ENCODE measurements at places on chromosomes 12 and 14. TPM values are rescaled to one million over a fixed set of nuclear protein-coding genes. Genes with fewer than 3 reads are reported as not detected.

- DNase-seq: no peak
Measured at GRCh38 chr12:2344885-2345284, 292.1 kb downstream of the CACNA1C start.

- no peak for DNase-seq
Measured at GRCh38 chr14:32593290-32593942, 264.3 kb downstream of the AKAP6 start.

DNA sequence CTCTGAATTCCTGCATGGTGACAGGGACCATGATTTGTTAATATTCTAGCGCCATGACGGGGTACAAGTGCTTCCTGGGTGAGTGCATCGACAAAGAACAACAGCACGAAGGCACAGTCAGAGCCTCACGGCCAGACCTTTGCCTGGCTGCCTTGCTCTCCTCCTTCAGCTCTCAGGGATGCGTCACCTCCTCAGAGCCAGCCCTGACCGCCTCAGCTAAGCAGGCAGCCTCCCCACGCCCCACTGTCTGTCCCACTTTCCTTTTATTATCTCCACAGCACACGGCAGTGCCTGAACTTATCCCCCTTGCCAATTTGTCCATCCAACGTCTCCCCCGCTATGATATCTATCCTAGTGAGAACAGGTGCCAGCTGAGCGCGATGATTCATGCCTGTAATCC lies 16.5 kb upstream of the FZD10 start:
- no peak for DNase-seq

Gene NR1H4
- total RNA-seq: not detected

DNA sequence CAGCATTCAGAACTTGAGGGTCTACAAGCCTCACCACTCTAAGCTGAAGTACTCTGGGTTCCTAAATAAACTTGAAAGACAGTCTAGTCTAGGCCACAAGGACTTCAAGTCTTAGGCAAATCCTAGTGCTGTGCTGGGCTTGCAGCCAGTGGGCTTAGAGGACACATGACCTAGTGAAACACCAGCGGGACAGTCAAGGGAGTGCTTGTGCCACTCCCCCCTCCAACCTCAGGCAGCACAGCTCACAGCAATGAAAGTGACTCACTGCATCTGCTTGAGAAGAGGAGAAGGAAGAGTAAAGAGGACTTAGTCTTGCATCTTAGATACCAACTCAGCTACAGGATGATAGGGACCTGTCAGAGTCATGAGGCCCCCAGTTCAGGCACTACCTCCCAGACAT lies 438.1 kb downstream of the IPO8 start:
- DNase-seq: no peak

DNA sequence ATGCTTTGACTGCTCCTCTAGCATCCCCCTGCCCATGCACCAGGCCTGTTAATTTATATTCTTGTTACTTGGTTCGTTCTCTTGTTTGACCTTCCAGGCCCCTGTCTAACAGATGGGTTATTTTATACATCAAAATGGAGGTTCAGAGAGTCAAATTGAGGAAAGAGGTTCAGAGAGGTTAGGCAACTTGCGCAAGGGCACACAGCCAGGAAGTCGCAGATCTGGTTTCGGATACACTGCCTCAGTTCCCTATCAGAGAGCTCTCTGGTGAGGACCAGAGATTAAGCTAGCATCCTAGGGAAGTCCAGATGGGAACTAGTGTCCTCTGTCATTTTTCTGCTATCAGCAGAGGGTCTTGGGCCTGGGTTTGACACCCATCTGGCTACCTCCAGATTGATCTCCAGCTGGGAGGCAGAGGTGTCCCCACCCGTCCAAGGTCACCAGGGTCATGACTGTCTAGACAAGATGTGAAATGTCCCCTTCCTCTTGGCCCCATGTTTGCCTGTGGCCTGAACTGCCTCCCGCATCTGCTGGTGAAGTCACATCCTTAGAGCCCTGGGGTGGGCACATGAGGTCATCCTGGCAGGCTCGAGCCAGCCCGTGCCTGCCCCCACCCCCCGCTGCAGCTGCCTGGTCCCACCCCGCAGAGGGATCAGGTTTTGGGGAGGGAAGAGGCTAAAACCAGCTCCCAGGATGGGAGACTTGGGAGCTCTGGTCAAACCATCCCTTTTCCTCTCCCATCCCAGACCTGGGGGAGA lies 84.3 kb upstream of the NCOR2 start:
- DNase-seq: no peak

DNA sequence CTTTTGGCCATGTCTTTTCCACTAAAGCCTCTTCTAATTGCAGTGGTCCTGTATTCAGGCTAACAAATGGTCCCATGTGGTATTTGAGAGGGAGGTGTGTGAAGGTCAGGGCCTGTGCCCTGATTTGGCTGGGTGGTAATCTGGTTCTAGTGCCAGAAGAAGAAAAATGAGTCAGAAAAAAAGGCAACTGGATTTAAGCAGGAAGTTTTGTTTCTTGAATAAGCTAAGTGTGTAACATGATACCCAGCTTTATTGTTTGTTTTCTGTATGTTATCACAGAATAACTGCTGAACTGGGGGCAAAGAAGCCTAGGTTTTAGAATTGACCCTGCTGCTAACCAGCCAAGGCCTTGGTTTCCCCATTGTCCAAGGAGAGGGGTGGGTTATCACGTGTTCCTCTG lies 134.0 kb downstream of the ANO6 start:
- DNase-seq: no peak

DNA sequence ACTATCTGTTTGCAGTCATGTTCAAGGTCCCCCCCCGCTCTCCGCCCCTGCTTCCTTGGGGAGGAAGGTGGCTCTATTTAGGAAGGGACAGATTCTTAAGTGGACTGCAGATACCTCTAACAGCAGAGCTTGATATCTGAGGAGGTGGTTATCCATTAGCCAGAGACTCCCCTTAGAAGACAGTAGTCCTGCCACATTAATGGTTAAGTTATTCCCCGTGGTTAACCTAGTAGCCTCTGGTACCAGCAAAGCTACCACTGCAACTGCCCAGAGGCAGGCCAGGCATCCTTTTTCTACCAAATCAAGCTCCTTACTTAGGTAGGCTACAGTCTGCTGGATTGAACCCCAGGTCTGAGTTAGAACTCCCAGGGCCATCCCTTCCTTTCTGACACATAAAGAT lies 162.1 kb upstream of the AVPR1A start:
- no peak for DNase-seq

DNA sequence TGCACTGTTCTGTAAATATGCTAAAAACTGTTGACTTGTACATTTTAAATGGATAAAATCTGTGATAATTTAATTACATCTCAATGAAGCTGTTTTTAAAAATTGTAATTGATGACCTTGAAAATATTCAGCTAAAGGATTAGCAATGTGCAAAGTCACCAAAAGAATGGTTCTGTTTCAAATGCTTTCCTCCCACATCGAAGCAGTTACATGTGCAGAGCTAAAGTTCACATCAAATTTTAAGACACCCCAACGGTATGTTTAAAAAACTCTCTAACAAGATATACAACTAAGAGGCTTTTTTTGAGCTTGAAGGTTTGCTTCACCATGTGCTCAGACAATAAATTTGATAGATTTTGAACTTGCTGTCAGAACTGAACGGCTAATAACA lies 114.6 kb upstream of the KRAS start:
- no peak for DNase-seq

Gene TAS2R43
- total RNA-seq: 4.8 TPM

- no peak for DNase-seq
Measured at GRCh38 chr12:14591719-14592118, 24.0 kb upstream of the PLBD1 start.

Gene ADCY4
- 7.8 TPM for total RNA-seq

Gene LRP1
- 4.1 TPM for total RNA-seq

DNA sequence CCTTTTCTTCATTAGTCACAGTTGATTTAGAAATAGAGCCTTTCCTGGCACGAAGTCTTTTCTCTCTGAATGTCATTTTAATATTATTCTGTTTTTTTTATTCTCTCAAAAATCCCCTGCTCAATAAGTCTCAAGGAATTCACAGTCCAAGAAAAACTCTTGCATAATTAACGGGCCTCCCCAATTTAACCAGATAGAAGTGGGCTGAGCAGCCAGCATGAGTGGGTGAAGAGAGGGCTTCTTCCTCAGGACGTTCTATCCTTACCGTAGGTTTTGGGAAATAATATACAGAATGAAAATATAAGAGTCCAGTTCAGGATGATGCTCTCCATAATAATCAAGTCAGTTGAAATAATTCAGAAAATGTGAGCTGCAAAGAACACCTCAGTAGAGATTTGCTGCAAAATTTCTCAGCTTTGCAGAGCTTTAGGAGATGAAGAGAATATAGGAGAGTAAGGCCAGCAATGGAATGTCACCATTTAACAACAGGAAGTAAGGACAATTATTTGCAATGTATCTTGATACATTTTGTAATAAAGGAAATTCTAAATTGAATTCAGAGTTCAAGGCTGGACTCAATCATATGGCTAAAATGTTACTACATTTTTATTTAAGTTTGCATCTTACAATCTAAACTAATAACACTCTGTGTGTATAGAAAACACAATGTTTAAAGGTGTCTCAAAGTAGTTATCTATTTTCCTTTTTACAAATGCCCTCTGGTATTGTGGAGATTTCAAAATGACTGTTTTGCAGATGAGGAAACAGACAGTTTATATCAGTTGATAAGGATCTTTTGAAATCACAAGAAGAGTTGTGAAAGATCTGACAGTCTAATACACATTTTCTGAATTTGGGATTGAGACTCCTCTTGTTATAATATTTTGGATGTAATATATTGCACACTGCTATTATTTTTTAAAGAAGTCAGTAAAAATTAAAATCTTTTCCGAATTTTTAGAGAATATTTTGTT lies 1724.1 kb upstream of the SEL1L start:
- DNase-seq: no peak

Gene CLEC1B
- total RNA-seq: not detected

Gene SLC41A2
- total RNA-seq: 13.0 TPM

Gene REM2
- 5.6 TPM for total RNA-seq

GRCh38 chr12:11638315-11638916 lies 11.1 kb upstream of the ETV6 start:
- DNase-seq: no peak

DNA sequence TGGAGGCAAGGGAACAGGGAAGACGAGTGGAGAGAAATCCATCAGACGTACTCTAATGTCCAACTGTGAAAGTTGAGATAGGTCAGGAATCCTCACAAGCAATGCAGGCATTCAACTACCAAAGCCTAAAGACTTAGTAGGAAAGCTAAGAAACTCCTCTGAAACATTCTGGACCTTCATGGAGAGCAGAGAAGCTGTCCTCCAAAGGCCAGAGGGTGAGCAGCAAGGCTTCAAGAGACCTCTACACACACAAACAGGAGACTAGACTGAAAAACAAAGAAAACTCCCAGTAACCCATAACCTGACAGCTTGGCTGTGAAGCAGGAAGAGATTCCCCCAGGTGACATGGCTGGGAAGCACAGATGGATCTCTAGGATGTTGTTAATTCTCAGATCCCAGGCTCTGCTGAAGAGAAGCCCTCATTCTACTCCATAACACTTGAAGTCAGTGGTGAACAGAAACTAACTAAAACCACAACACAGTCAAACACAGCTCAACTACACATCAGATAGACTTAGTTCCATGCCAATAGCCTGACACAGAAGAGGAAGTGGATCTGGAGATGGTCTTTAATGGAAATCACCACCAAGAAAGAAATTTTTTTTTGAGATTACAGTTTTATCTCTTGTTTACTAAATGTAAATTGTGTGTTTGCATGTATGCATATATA lies 23.2 kb upstream of the LYZ start:
- DNase-seq: no peak

DNA sequence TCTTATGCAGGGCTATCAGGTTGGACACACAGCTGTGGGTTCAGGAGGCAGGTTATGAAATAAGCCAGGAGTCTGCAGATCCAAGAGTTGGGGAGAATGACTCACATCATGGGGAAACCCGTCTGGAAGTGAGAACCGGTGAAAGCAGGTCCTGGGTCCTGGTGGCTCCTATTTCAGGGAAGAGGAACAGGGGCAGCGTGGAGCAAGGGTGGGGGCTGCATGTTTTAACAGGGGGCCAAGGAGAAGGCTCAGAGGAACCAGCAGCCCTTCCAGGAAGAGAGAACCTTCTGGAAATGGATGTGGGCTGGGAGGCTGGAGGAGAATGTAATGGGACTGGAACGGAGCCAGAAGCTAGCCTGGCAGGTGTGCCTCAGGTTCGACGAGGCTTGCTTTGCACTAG lies 7.8 kb upstream of the KRT74 start:
- DNase-seq: no peak

Gene SLC4A8
- total RNA-seq: 3.2 TPM
